Fibroblast of the aortic adventitia (primary cell): ENCODE measurements at places on chromosomes 1 and 21.

DNA sequence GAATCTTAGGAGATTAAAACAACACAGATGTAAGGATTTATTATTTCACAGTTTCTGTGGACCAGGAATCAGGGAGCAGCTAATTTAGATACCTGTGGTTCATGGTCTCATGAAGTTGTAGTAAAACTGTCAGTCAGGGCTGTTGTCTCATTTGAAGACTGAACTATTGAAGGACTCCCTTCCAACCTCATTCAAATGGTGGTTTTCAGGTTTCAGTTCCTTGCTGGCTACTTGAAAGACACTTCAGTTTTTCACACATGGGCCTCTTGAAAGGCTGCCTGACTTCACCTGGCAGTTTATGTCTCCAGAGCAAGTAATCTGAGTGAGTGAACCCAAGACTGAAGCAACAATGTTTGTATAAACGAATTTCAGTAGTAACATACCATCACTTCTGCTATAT lies 915.9 kb downstream of the PLA2G4A start:
- DNase-seq = no peak

DNA sequence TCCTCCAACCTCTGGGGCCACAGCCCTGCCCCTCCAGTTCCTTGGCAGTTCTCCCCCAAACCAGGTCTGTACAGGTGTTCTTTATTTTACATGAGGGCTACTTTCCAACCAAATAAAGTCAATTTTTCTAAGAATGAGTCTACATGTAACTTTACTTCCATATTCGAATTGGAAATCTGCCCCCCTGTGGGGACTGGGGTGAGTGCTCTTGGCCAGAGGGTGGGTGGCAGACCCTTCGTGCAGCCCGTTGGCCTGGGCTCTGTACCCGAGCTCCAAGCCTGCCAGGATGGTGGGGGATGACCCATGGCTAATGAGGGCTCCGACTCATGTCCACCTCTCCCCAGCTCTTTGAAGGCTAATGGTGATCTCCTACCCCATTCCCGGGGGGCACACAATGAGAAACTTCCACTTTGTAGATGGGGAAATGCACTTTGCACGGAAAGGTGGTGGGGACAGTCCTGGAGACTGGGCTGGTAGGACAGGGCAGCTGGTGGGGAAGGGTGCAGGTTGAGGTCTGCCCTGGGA lies 589 bp upstream of the CATSPER4 start:
- DNase-seq = no peak

- DNase-seq = peak; percentile 37
Observed at GRCh38 chr21:21230672-21231071, 232.5 kb downstream of the NCAM2 start.

GRCh38 chr1:6545276-6546112 lies 8.8 kb downstream of the NOL9 start:
- DNase-seq = peak; percentile 64

DNA sequence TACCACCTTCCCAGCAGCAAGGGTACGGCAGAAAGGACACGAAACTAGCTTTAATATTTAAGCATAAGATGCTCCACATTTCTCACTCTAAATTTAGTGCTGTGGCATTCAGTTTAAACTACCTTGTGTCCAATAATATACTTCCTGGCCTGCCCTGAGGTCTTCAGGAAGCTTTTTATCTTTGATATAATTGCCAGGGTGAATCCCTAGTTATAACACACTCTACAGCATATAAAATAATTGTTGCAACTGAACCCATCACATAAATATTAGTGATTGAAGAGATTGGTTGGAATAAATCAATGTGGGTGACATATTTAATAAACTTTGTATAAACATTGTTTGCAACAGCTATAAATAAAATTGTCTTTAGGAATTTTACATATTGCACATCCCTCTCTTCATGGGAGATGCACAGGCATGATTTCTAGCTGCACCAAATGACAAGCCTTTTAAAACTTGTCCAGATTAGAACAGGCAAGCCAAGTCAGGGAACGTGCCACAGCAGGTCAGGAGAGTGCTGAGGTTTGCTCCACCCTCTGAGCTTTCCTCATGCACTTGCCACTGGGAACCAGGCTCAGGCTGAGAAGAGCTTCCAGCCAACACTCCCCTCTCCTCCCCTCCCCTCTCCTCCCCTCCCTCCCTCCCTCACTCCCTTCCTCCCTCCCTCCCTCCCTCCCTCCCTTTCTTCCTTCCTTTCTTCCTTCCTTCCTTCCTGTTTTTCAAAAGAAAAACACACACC lies 623.2 kb upstream of the PKN2 start:
- peak; percentile 7 for DNase-seq

DNA sequence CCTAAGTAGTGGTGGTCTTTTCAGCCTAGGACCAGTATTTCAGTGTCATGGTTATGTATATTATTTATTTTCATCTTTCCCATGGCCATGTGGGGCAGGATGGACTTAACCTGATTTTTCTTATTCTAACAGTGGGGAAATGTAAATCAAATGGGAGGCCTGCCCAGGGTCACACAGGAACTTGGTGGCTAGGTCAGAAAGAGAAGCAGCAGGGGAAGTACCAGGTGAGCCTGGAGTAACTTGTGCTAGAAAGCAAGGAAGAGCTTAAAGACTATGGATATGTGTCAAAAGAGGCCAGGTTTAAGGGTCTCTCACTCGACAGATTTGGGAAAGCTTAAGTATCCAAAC lies 936 bp downstream of the ZFP69B start:
- no peak for DNase-seq

- peak; percentile 58 for DNase-seq
Observed at GRCh38 chr1:64948905-64949833, 17.2 kb downstream of the JAK1 start.

- DNase-seq = no peak
Observed at GRCh38 chr21:42653231-42654061, at the start of gene PDE9A. PDE9A (plus strand) TSS chr21:42653621; CDS start chr21:42653815, 194 bp downstream.

DNA sequence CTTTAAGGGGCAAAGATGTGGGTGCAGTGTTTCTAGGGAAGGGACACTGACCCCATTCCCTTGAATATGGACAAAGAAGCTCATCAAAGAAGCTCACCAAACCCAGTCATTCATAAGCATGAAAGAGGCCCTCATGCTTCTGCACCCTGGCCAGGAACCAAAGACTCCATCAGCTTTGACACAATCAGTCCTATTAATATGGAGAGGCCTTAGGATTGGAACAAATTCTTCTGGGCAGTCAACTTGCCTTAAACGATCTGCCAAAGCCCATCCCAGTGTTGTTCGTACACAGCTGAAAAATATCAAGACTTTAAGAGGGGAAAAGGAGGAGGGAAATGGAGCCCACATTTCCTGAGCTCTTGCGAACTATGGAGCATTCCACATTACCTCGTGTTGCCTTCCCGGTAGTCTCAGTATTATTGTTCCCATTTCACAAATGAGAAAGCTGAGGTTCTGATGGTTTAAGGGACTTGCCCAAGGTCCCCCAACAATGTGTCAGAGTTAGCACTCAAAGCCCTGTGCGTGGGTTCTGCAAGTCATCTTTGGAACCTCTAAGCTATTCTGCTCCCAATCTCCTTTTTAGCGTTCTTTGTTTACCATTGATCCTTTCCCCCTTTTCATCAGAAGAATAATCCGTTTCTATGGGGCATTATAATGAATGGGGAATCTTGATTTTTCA lies 161.9 kb downstream of the ZBTB18 start:
- DNase-seq = no peak

DNA sequence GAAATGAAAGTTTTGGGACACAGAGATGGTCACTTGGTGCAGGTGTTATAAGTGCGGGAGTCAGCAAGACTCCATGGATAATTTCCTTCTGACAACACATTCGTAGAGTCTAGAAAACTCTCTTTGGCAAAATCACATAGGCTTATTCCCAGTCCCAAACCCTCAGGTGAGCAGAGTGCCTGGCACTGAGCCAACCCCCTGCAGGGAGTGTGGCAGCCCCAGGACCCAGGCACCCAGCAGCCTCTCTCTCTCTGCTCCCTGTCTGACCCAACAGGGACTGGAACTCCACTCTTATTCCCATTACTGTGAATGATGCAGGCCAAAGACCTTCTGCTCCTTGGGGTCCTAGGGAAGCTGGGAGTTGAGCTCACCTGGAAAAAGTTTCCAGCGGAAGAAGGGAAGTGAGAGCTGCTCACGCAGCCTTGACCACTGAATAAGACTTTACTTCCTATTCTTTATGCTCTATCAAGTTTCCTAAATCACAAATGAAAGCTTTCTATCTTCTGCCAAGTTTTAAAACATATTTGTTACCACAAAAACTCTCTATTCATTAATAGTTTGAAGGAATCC lies 132.6 kb upstream of the ETV3 start:
- DNase-seq = no peak

DNA sequence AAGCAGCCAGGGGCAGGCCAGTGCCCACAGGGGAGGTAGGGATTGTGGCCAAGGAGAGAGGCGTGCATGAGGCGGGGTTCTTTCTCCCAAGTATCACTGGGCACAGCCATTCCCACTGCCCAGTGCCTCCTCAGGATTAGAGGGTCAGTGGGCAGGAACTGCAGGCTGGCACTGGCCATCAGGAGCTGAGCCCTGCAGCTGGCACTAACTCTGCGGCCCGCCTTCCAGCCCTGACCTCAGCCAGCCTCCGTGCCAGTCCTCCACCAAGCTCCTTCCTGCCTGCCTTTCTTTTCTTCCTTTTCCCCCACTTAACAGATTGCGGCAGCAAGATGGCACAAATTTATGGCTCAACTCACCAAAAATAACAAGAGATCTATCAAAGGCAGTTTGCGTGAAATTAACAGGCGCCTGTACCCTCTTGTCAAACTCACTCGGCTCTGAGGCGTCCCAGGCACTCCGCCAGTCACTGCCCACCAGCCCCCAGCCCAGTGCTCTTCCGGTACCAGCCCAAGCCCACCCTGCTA lies 11.1 kb downstream of the ADGRB2 start:
- DNase-seq = no peak

DNA sequence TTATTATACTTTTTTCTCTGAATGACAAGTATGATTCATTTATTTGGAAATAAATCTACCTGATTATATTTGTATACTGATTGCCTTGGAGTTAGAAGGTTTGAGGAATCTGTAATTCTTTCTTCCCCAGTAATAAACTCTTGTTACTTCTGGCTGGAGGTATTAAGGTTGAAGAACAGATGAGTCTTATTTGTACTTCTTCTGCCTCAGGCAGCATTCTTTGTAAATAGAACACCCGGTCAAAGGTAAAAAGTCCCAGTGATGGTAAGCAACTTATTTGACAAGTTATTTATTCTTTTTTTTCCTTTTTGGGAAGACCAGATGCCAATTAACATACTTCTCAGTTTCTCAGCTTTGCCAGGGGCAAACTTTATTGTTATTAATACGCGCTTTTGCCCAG lies 12.9 kb downstream of the SNX27 start:
- no peak for DNase-seq

DNA sequence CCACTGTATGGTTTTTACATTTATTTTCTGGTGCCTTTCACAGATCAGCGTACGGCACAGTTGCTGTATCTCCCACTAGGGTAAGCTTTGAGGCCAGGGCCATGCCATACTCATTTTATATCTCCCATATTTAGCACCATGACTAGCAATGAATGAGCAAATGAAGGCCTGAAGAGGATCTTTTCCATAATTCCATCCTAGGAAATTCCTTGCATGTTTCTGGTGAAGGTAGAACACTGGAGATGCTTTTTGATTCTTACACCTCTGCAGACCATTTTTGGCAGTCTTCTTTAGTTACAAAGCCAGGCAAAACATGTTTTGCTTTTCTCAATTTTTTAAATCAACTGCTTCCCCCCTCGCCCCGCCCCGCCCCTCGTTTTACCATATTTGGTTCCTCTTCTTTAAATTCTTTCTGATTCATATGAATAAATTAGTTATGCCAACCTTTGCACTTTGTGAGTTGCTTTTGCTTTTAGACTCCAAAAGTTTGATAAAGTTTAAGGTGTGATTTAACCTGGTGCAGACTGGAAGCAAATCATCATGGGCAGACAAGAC lies 78.9 kb upstream of the AK4 start:
- no peak for DNase-seq

GRCh38 chr1:168717906-168718891 lies 10.8 kb downstream of the DPT start:
- peak; percentile 74 for DNase-seq

DNA sequence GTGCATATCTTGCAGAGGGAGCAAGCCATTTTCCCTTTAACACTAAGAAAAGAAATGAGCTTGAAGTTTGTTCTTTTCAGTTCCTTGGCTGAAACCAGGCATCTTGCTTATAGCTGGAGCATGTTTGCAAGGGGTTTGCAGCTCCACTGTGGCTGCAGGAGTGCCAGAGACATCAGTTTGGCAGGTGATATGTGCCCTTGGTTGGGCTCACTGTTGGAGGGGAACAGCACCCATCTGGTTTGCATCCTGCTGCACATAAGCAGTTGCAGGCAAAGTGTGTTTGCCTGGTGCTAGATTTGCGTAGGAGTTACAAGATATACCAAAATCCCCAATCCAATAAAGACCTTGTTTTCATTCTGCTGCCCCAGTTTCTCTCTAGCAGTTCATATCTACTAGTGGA lies 47.8 kb upstream of the IKBKE start:
- no peak for DNase-seq
